ENCODE measurements at places on chromosomes 5 and 9.

DNA sequence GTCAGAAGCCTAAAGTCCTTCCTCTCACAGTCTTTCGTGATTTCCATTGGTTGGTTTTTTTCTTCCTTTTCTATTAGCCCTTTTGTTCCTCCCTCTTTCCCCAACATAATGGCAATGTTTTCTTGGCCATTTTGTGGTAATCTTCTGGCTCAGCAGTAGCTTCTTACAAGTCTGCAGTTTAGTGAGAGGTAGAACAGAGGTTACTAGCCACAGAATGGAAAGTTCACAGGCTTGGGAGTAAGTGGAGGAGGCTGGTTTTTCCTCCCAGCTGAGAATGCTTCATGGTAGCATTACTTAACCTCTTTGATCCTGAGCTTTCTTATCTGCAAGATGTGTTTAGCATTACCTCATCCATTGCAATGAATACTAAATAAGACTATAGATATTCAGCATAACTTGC lies 346.9 kb downstream of the NFIB start:
- no peak for DNase-seq

GRCh38 chr5:83035373-83036100 lies 41.7 kb downstream of the TMEM167A start:
- no peak for DNase-seq

DNA sequence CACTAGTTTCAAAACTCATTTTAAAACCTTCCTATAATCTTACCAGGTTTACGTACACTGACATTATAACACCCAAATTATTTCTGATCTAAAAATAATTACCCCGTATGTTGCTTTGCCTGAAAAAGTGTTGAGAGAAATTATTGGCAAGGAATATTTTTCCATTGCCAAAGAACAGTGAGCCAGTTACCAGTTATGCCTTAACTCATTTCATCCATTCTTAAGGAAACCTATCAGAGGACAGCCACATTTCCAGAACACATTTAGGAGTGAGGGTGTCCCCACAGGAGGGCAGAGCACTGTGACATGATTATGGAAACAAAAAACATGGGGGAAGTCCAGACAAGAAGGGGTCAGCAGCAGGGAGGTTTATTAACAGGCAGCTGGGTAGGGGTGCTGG lies 52.2 kb downstream of the GABBR2 start:
- no peak for DNase-seq

DNA sequence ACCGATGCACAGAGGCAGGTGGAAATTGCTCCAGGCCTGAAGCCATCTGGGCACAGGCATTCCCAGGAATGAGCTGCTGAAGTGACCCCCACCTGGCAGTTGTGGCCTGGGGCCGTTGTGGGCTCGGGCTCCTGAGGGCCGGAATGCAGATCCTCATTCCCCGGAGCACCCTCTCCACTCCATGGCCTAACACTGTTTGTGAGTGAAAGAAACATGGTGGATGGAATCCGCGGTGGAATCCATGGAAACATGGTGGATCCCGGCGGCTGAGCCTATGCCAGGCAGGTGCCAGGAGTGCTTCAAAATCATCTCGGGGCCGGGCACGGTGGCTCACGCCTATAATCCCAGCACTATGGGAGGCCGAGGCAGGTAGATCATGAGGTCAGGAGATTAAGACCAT lies 3.6 kb upstream of the SARDH start:
- DNase-seq: no peak

DNA sequence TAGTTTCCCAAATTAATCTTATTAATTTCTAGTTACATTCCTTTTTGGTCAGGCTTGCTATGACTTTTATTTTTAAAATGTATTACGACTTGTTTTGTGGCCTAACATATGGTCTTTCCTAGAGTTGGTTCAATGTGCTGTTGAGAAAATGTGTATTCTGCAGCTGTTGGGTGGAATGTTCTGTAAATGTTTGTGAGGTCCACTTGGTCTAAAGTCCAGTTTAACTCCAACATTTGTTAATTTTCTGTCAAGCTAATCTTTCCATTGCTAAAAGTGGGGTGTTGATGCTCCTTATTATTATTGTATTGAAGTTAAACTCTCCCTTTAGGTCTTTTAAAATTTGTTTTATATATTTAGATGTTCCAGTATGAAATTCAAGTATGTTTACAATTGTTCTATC lies 1010.8 kb upstream of the EDIL3 start:
- no peak for DNase-seq

- DNase-seq: no peak
These were observed 325.6 kb downstream of the BNC2 start for GRCh38 chr9:16544842-16545241.

- DNase-seq: no peak
These were observed 48.6 kb upstream of the TLE1 start for GRCh38 chr9:81737871-81738507.

GRCh38 chr5:149441194-149441753 lies 62.2 kb upstream of the IL17B start:
- DNase-seq: no peak

DNA sequence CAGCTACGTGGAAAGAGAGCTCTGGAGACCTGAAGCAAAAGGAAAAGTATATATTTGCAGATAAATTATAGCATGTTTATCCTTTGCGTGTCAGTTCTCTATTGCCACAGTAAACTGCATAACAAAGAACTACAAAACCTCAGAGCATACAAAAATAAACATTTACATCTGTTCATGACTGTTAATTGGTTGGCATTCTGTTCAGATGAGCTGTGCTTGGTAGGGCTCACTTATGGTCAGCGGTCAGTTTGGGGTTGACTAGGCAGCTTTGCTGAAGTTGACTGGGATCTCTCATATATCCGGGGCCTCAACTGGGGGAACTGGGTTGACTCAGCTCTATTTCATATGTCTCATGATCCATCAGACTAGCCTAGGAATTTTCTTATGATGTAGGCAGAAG lies 257.7 kb downstream of the TLE1 start:
- DNase-seq: no peak

DNA sequence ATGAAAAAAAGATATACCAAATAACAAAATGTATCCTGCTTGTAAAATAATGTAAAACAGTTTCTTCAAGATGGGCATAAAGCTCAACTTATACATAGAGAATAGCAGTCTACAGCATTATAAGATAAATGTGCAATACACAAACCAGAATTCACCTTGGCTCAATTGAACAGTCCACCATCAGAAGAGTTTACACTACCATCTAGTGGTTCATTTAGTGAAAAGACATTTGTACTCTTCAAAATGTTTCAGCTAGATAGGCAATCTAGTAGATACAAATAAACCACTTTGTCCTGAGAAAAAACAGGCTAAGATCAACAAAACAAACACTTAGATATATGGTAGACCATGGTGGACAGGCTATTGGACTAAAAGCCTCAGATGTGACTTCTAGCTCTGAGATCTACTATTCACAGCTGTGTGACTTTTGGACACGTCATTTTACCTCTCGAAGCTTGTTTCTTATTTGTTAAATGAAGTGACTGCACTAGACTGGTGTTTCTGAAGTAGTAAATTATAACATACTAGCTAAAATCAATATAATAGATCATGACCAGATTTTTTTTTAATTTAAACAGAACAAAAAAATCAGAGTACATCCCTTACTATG lies 22.1 kb upstream of the TPD52L3 start:
- DNase-seq: no peak

- no peak for DNase-seq
These were observed 6.1 kb upstream of the C9orf152 start for GRCh38 chr9:110214090-110214489.

DNA sequence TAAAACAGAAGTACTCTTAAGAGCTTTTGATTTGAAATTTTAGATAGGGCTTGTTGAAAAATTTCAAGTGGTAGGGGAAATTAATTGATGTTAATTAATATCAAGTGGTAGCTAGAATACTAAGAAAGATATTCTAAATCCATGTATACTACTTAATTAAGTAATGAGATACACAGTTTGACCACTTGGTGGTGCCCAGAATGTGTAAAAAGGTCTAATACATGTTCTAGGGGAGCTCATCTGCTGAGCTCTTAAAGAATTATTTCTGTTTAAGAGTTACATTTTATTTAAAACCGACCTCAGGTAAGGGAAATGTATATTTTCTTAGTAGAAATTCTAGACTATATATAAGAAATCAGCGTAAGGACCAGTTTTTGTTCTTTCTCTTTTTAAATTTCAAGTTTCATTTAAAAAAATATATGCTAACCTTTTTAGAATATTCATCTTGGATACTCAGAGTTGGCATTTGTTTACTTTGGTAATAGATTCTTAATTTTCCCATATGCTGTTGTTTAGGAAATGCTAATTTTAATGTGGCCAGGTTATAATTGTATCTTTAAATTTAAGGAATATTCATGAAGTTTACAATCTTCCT lies 61.5 kb downstream of the LNPEP start:
- DNase-seq: no peak

DNA sequence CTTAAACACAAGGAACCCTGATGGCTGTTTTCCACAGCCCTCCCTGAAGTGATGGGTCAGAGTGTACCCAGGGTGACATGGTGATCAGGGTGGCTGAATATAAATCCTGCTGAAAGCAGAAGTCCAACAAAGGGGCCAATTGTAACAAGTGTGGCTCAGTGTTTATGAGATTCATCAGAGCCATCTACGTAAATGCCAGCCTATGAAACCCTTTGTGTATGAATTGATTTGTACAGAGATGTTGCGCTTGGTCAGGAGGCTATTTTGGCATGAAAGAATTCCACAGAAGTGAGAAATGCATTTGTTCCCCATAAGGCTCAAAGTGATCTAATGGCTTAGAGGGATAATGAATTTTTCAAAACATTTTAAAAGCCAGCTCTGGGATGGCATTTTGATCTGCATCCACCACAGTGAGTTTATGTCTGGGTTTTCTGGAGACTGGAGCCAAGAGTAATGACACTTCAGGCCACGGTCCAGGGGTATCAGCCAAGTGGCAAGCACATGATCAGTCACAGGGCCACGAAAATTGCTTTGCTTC lies 12.4 kb downstream of the PRUNE2 start:
- DNase-seq: no peak

GRCh38 chr9:116493183-116493860 lies 193.8 kb upstream of the TRIM32 start:
- DNase-seq: no peak

DNA sequence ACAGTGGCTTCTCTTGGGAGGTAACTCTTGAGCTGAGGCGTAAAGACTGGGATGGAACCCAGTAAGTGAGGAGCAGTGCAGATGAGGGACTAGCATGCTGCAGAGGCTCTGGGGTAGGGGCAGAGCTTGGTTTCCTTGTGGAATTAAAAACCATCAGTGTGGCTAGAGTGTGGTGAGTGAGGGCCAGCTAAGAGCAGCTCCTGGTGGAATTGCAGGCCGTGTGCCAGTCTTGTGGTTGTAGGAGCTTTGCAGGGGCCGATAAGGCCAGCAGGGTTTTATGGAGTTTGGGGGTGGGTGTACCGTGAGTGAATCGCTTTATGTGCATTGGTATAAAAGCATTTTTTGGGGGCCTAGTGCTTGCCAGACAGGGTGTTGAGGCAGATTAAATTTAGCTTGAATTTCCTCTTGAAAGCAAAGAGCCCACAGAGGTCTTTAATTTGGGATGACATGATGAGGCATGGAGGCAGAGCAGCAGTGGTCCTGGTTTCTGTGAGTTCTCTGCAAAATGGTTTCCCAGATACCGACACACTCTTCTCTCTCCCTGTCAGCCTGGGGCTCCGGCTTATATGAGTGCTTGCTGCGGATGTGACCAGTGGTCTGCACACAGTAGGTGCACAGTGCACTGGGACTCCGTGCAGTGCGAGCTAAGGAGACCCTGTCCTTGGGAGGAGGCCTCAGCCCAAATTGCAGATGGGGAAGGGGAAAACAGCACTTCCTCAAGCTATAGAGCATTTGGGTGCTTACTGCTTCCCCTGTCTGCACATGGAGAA lies 176.4 kb upstream of the PITX1 start:
- no peak for DNase-seq

GRCh38 chr5:136123236-136123768 lies 9.3 kb upstream of the SMAD5 start:
- no peak for DNase-seq

- DNase-seq: no peak
These were observed 55.0 kb upstream of the MARCHF11 start for GRCh38 chr5:16234598-16234997.

GRCh38 chr5:160506006-160507004 lies 84.7 kb downstream of the PTTG1 start:
- peak; percentile 52 for DNase-seq

DNA sequence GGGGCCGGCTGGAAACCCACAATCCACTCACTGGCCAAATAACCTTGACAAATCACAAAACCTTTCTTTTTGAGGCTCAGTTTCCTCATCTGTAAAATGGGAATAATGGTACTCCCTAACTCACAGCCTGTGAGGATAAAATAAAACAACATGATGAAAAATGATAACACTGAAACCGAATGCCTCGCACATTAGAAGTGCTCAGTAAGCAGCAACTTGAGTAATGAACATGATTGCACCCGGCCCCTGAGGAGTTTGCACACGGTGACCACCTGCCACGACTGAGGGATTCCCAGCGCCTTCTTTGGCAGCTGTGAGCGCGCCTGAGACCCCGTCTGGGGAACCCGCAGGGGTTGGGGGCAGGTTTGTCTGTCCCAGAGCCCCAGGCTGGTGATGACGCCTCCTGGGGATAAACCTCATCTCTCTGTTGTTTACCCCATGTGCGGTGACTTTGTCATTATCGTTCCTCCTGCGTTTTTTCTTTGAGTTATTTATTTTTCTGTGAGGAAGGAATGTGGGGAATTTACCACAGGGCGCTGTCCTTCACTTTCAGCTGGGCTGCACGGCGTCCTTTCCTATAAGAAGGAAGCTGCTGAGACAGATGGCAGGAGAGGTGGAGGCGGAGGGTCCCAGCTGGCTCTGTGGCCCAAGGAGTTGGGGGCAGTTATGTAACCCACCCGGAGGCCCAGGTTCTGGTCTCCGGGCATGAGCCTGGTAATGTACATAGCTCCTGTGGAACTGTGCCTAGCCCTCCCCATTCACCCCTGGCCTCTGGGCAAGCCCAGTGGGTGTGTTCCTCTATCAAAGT lies 3.0 kb upstream of the SYNPO start:
- DNase-seq: no peak

DNA sequence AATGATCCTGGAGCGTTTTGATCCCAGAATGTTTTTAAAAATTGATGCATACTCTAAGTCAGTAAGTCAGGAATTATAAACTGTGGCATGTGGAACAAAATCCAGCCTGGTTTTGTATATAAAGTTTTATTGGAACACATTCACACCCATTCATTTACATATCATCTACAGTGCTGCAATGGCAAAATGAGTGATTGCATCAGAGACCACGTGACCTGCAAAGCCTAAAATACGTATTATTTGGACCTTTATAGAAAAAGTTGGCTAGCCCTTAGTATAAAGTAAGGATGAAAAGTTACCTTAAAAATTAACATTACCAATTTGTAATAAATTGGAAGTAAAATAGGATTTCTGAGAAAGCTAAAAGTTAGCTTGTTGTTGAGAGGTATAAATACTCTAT lies 95.0 kb downstream of the PCSK5 start:
- no peak for DNase-seq

GRCh38 chr9:6367128-6367890 lies 39.1 kb downstream of the TPD52L3 start:
- no peak for DNase-seq

DNA sequence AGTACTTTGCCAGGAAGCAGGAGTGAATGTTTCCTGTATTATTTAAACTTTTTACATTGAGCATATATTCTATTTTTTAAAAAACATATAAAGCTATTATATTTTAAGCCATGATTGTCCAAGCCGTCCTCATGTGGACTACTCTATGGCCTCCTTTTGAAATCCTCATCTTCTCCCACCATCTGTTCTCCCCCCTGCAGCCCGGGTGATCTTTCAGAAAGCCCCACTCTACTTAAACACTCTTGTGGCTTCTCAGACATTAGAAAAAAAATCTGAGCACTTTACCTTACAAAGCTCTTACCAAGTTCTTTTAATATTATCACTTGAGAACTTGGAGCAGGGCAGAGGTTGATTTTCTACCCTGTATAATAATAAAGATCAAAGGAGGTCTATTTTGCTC lies 95.4 kb downstream of the CAVIN4 start:
- DNase-seq: no peak
